SW480 (cell line): ENCODE measurements at places on chromosomes 16 and 17.

DNA sequence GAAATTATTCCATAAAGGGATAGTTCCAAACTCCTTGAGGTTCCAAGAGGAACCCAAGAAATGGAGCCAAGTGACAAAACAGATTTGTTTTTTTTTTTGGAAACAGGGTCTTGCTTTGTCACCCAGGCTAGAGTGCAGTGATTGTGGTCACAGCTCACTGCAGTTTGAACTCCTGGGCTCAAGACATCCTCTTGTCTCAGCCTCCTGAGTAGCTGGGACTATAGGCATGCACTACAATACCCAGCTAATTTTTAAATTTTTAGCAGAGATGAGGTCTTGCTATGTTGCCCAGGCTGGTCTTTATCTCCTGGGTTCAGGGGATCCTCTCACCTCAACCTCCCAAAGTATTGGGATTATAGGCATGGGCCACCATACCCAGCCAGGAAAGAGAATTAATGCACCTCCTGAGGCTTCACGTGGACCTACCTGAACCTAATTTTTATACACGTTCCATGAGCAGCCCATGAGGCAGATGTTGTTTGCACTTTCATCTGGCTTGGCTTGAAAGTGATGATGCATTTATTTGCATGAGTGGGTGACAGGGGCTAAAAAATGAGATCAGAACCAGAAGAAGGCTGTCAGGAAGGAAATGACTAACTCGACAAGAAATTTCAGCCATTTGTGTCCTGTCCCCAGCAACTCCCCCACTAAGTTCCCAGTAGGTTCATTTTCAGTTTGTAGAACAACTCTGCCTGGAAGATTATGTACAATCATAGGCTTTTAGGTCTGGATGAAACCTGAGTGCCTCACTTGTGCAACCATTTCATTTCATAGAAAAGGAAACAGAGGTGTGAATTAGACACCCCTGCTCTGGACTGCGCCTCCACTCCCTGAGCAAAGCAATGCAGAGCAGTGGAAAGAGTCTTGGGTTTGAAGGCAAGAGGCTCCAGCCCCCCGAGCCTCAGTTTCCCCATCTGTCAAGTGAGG is 10.3 kb upstream of the IRF8 start:
- peak; percentile 27 for DNase-seq

- no peak for DNase-seq
Observed at GRCh38 chr17:38320482-38320881, 23.3 kb downstream of the GPR179 start.

GRCh38 chr17:59746849-59747445 is 39.5 kb downstream of the VMP1 start:
- peak; percentile 66 for DNase-seq

DNA sequence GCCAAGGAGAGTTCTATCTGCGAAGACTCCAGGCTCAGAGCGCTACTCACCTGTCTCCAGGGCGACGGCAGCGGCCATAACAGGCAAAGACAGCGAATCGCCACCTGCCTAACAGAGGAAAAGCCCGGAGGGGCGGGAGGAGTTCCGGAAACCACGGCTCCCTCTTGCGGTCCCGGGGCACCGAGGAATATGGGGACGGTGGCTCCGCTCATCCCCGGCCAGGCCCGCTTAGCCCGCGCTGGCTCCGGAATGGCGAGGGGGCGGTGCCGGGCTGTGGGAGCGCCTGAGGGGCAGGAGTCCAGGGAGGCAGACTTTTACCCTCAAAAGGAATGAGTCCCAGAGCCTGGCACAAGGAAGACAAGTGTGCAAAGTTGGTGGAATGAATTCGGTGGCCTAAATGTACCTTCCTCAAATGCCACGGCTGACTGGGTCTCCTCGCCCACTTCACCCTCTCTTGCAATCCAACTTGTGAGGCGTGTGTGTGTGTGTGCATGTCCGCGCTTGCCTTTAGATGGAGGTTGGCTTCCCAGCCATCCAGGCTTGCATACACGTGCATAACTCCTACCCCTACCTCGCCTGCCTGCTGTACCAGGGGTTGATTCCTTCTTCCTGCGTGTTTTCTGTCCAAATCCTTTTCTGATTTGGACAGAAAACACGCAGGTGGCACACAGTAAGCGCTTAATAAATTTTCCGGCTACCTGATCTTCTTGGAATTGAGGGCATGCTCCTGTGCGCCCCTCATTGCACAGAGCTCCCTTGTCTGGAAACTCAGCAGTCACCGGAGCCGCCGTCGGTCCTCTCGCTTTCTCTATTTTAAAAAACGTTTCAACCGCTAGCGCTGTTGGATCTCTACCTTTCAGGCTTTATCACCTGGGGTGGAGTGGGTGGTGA is 3.5 kb downstream of the C17orf100 start:
- peak; percentile 79 for DNase-seq

DNA sequence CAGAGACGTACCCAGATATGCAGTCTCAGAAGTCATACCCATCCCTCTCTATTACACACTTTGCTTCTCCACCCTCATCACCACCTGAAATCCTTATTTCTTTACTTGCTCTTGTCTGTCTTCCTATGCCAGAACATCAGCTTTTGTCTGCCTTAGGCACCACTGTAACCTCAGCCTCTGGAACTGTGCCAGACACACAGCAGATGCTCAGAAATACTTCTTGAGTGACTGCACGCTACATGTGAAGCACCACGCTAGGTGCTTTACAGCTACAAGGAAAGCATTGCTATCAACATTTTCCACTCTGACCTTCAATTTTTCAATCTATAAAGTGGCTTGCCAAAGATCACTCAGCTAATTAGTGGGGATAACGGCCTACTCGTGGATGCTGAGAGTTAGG is 226.8 kb downstream of the CHD9NB start:
- no peak for DNase-seq
